ENCODE measurements at places on chromosomes 12 and 14.

DNA sequence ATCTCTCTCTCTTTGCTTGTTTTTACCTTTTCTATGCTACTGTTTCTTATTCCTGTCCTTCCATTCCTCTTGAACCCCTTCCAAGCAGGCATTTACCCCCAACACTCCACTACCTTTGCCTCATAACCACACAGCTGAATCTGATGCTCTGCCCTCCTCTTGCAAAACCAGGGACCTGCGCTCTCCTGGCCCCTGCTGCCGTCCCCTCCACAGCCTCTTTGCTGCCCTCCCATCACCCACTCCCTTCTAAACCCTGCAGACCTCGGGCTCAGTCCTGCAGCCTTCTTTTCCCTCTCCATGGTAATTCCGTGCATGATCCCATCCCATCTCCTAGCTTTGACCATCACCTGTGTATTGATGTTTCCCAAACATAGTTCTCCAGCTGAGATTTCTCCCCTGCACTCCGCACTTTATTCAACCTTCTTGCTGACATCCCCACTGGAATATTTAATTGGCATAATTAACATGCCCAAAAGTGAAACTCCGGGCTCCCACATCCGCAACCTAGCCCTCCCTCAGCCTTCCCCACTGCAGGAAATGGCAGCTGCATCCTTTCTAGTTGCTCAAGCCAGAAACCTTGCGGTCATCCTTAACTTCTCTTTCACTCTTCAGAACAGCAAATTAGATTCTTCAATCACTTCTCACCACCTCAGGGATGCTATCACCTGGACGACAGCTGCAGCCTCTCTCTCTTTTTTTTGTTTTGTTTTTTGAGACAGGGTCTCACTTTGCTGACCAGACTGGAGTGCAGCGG lies 16.0 kb downstream of the FIGNL2 start:
- no peak for DNase-seq

DNA sequence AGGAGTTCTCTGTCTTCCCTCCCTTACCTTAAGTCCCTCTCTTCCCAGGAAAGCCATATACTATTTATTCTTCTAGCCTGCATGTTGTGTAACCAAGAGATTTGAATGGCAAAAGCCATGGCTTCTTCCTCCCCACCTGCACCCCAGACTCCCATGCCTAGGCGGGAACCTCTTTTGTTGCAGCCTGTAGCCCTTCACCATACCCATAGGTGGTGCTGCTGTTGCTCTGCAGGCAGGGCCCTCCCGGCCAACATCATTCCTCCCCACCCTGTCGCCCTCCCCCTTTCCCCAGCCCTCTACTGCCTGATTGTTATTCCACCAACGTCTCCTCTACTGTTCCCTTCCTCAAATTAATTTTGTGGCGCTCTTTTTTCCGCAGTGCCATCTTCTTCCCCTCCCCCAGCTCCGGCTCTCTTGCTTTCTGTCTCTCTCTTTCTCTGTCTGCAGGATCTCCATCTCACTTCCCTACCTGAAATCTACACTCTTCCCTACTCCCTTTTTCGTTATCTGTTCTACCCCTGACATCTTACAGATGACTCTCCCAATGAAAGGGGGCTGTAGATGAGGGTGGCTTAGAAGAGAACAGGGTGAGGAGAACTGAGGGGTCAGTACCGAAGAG lies 13.8 kb downstream of the NGDN start:
- peak; percentile 18 for DNase-seq

DNA sequence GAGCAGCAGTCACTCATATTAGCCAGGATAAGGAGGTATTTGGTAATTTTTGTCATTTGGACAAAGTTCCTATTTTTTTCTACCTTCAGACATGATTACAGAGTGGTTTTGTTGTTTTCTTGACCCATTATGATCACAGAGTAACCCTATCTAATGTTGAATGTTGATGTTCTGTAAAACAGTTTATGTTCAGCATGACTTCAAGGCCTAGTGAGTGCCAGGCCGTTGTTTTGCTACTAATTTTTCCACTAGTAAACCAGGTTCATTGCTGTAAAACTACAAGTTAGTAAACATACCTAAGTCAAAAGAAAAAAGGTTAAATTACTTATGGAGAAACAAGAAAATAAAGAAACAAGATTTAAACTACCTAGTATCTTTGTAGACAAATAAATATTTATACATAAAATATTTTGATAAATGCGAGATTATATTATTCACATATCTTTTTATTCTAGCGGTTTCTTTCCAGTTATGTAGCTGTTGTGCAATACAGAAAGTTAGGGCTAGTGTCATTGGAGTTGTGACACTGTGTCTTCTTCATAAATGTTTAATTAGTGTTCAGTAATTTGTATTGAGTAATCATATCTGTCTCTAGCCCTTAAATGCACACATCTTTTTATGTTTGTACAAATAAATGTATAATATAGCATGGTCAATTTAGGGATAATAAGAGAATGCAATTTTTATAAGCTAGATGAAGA lies 16.5 kb downstream of the ETNK1 start:
- DNase-seq, result no peak

GRCh38 chr12:9910716-9911421 lies 21.3 kb downstream of the CLEC2A start:
- no peak for DNase-seq

DNA sequence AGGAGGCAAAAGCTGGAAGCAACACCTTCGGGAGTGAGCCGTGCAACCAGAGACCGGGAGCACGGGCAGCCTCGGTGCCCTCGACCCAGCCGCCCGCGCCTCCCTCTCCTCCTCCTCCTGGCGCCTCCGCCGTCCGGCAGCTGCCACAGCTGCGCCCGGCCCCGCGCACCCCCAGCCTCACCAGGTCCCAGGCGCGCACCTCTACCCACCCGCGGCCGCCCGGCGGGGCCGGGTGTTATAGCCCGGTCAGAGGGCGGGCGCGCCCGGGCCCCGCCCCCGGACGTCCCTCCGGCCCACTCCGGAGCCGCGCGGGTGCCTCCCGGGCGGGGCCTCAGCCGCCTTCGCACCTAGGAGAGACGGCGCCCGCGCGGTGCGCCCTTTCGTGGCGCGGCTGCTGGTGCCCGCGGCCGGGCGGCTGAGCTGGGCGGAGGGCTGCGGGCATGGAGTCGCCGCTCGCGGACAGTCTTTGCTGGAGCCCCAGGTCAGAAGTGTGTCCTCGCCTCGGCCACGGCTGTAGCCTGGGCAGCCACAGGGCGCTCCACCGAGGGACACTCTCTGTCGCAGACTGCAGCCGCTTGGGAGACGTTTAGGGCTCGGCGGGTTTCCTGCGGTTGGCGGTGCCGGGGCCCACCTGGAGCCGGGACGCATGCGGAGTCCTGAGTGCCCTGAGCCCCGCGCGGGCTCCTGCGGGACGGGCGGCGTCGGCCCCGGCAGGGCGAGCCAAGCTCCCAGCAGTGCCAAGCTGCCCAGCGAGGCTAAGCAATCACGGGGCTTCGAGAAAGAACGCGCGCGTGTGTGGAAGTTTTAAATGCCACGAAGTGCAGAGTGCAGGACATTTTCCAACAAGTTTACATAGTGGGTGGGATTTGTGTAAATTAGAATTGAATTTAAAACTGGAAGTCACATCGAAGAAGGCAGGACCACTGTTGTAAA lies at the start of gene CPM:
Gene CPM, minus strand, starts transcription at position 211 of the 933 bp plus-strand sequence. CDS start 334 bp downstream, outside the sequence.
- peak; percentile 74 for DNase-seq
